ENCODE measurements at places on chromosomes 1 and 21.

GRCh38 chr1:243672539-243673074, 177.4 kb downstream of the AKT3 start:
- DNase-seq, result no peak

DNA sequence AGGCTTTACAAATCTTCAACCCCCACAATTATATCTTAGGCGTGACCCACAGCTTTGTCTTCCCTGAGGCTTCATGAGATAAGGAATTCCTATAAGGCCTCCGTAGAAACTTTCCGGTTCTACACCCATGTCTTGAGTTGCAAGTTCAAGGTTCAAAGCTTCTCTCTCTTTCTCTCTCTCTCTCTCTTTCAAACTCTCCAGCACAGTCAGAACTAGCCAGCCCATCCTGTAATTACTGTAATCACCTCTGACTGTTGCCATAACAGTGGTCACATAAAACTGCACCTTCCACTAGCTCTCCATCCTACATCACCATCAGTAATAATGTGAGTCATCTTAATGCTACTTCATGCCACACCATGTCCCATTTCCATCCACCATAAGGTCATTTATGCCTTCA, 90.0 kb upstream of the NFASC start:
- DNase-seq, result no peak

DNA sequence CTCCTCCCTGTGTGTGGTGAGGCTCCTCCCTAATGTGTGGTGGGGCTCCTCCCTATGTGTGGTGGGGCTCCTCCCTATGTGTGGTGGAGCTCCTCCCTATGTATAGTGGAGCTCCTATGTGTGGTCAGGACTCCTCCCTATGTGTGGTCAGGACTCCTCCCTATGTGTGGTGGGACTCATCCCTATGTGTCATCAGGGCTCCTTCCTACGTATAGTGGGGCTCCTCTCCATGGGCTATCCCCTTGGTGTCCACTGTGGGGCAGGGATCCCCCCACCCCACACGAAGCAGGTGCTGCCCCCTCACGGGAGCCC, 29.6 kb downstream of the PRSS38 start:
- DNase-seq, result no peak

- no peak for DNase-seq
Observed at GRCh38 chr1:91311672-91312071, 93.0 kb downstream of the HFM1 start.

DNA sequence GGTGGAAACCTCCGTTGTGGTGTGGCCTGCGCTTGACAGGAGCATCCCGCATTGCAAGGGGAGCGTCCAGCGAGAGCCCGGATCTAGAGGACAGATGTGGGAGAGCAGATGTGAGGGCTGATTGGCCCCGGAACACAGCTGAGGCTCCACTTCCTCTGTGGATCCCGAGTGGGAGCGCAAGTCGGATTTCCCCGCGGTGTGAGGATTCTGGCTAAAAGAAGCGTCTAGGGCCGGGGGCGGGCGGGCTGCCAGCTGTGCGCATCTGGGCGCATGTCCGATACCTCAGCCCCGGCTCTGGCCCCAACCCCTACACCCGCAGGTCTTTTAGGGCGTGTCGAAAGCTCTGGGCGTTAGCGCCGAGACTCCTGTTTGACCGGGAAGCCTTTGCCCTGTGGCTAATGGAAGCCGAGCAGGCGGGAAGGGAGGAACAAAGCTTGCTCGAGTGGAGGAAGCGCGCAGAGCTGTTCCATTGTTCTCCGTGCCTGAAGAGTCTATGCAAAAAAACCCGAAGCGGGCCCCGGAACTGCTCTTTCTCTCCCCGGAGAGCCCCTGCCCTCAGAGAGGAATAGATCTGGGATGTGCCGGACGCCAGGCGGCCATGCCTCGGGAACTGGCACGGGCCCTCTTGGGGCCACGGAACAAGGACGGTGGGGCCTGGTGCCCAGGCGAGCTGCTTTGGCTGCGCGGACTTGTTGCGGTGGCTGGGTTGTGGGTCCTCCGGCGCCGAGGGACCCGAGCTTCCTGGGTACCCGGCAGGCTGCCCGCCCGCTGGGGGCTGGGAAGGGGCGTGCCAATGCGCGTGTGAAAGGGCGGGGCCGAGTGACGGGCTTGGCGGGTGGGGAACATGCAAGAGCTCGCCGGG, 111.1 kb downstream of the NAV1 start:
- peak; percentile 80 for DNase-seq

Data from NCI-H1092 (cell line).